ENCODE measurements at places on chromosomes 13 and 19.

GRCh38 chr19:29510701-29511265 lies 15.0 kb upstream of the VSTM2B start:
- no peak for DNase-seq

DNA sequence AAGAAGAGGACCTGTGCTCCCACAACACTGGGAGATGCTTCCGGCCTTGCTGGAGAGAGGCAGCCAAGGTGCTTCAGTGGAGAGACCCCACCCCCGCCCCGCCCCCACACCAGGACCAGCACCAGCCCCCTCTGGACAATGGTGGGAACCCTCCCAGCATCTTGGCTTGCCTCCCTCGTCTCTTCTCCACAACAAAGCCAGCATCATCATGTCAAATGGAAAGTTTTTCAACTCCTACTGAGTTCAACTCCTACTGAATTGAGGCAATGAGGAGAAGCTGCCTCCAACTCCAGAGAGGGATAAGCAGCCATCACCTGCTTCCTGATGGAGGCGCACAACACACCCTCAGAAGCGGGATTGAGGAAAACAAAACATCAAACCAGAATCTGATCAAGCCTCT lies 12.8 kb downstream of the DEDD2 start:
- no peak for DNase-seq

DNA sequence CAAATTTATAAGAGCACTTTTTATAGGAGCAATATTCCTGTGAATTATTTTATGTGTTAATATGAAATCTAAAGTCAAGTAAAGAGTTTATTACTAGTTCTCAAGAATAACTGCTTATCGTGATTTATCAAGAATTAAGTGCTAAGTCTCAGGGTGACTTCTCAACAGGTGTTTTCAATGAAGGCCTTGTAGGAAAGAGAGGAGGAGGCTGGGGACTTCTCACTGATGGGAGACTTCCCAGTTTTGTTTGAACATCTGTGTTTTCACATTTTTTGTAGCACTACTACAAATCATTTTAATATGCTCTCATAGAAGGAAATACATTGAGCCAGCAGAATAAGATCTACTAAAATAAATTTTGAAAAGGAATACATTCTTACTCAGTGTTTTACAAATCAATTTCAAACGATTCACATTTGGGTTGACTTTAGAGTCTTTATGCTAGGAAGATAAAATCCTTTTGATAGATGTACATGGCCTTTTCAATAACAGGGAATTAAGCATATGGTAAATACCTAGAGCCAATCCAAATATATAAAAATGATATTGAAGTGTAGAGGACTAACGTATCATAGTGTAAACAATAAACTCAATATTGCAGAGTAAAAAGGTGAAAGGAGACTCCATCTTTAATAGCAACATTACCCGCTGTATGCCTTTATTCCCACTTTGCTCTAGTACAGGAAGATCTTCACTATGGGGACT lies 6.8 kb downstream of the PCDH17 start:
- no peak for DNase-seq

DNA sequence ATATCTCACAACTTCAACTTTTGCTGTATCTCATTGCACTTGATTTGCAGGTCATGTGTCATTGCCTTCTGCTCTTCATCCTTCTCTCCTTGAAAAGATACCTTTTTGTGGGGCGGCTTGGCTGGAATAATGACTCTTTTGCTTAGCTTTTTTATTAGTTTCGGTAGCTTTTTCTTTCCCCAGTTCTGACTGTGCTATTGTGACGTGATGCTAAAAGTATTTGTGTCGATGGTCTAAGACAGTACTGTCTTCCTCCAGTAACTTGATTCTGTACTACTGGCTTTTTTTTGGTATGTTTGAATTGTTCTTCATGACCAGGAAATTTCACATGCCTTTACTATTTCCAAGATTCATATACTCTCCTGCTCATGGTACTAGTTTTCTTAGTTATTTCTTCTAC lies 63.1 kb downstream of the SLITRK1 start:
- no peak for DNase-seq

GRCh38 chr13:44576351-44577235 lies 463 bp upstream of the TSC22D1 start:
- DNase-seq, result peak; percentile 17

DNA sequence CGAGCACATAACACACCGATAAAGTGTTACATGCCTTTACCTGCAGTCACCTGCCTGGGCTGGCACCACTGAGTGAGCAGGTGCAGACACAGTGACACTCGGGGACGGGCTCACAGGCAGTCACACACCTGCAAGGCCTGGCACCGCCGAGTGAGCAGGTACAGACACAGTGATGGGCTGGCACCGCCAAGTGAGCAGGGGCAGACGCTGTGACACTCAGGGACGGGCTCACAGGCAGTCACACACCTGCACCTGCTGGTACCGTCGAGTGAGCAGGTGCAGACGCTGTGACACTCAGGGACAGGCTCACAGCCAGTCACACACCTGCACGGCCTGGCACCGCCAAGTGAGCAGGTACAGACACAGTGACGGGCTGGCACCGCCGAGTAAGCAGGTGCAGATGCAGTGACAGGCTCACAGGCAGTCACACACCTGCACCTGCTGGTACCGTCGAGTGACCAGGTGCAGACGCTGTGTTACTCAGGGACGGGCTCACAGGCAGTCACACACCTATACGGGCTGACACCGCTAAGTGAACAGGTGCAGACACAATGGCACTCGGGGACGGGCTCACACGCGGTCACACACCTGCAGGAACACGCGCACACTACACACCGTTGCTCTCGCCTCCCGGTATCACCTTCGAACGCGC lies 470 bp downstream of the ZNF835 start:
- no peak for DNase-seq

DNA sequence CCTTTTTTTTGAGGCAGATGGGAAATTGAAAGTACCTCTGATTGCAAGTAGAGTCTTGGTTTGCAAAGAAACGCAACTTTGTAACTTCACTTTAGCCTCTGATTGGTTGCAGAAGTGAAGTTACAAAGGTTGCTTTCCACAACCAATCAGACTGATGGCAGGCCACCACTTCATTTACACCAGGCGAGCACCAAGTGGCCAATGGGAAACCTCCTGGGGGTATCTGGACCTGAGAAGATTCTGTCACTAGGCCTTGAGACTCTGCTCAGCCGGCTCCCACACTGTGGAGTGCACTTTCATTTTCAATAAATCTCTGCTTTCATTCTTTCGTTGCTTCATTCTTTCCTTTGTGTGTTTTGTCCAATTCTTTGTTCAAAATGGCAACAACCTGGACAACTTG lies 19.1 kb downstream of the PEPD start:
- DNase-seq, result no peak

DNA sequence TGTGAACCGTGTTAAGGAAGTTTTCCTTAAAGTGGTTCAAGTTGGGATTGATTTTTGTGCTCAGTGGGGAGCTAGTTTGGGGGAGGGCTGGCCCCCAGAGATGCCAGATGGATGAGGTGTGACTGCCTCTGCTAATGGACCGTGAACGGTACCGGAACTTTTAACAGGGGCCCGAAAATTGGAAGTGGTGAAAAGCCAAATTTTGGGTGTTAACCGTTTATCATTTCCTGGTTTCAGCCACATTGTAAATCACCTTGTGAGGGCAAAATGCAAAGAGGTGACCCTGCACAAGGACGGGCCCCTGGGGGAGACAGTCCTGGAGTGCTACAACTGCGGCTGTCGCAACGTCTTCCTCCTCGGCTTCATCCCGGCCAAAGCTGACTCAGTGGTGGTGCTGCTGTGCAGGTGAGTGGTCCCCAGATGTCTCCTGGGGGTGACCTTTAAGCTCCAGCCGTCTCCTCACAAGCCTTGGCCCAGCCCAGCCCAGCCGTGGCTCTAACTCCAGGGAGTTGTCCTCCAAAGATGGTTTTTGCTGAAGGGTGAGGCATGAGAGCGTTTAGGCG lies 18.2 kb downstream of the UPF1 start:
- no peak for DNase-seq

DNA sequence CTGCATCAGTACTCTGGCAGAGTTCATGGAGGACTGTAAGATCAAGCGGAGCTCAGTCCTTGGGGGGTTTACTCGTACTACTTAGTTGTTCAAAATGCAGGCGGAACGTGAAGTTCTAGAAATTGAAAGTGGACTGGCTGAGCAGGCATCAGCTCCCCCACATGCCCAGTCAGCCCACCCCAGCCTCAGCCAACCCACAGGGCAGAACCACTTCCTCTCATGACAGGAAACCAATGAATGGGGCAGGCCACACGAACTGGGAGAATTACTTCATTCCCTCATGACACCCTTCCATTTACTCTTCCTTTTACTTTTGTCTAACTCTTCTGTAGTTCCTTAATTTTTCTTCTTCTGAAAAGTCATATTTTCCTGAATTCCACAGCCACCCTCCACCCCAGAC lies 71.9 kb downstream of the FLT1 start:
- DNase-seq, result no peak

- DNase-seq, result no peak
These were observed 29.9 kb upstream of the TUBGCP3 start for GRCh38 chr13:112617754-112618375.

GRCh38 chr13:32840989-32841713 lies 175.1 kb upstream of the KL start:
- no peak for DNase-seq

DNA sequence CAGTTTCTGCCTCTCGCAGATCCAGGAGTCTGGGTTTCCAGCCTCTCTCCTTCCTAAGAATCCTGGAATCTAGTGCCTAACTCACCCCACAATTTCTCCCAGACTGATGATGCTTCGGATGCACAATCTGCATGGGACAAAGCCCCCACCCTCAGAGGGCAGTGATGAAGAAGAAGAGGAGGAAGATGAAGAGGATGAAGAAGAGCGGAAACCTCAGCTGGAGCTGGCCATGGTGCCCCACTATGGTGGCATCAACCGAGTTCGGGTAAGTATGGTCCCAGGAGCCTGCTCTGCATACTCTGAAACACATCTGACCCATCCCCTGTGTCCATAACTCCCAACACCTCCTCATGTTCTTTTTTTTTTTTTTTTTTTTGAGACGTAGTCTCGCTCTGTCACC lies 796 bp downstream of the GRWD1 start:
- no peak for DNase-seq

DNA sequence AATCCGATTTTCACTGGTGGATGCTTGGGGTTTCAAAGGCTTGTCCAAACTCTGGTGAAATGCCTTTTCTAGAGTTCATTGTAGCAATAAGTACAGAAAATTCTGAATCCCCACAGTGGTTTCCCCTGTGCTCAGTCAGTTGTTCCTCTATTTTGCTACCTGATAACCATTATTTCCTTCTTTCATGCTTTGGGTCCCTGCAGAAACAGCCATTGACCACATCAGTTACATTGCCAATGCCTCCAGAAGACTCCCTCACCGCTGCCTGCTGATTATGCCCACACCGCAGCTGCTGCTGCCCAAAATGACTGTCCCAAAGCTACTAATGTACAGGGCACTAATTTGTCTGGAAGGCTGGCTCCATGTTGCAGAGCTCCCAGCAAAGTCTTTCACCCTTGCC lies 517.3 kb downstream of the KLF12 start:
- DNase-seq, result no peak

GRCh38 chr19:36573895-36574720 lies 1.0 kb upstream of the ZNF529 start:
- DNase-seq, result no peak

DNA sequence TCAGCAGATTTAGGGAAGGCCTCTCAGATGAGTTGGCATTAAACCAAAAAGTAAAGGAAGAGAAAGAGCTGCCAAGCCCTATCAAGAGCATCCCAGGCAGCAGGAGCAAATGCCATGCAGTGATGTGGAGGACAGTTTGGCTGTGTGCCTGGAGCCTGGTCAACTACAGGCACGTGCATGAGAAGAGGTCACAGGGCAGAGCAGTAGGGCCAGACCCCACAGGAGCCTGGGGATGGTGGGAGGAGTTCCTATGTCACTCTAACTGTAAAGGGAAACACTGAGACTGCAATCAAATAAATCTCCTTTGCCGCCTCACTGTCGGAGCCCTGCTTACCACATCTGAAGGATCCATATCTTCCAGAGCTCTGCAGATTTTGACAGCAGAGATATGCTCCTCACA lies 240.5 kb downstream of the ENOX1 start:
- DNase-seq, result no peak

- no peak for DNase-seq
These were observed 54.9 kb upstream of the ITM2B start for GRCh38 chr13:48178126-48178525.

DNA sequence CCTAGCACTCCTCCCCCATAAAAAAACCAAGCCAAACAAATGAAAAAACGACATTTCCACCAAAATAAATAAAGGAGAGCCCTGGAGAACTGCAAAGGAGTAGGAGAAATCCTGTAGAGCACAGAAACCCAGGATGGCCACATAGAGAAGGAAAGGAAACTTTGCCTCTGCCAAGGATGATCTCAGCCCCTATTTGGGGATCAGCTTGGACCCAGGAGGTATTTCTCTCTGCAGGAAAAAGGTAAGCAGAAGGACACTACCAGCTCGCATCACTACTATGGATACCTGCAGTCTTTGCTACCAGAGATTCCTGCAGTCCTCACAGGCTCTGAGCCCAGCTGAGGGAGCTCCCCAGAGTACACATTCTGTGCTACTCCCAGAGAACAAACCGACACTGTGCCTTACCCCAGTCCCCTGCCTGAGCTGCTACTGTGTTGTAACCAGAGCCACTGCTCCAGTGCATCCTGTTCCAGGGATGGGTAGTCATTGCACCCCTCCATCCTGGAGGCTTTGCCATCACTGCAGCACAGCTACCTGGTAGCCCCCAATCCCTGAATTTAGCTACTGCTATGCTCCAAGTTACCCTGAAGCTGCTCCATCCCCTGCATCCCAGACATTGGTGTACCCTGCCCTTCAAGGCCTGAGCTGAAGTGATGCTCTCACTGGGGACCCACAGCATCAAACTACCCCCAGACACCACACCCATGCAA lies 41.7 kb downstream of the VWA8 start:
- no peak for DNase-seq

GRCh38 chr13:46679369-46680120 lies 117.4 kb downstream of the ESD start:
- DNase-seq, result no peak

DNA sequence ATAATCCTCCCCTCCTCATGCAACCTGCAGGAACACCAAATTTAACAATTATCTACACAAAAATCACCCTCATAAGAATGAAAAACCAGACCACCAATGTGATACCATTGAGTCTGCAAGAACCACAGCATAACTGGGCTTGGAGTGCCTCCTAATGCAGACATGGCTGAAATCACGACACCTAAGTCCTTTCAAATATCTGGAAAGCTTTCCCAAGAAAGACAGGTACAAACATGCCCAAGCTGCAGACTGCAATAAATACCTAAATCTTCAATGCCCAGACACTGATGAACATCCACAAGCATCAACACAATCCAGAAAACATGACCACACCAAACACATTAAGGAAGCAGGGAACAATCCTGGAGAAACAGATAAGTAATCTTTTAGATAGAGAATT lies 417.1 kb downstream of the LMO7 start:
- DNase-seq, result no peak

- no peak for DNase-seq
These were observed 212.6 kb downstream of the LACC1 start for GRCh38 chr13:44092078-44092970.

Data from stimulated activated CD8-positive, alpha-beta memory T cell treated with anti-CD3 and anti-CD28 coated beads, Interleukin-4, amount 100 ng/mL, for 1 hour (primary cell).